ENCODE measurements at places on chromosomes 5 and 9.
A peak's percentile ranks its signal among the peaks of the same experiment; 100 is the strongest.

GRCh38 chr9:2493109-2493508 is 128.5 kb upstream of the VLDLR start:
- DNase-seq: no peak

GRCh38 chr9:117787746-117788145 is 83.5 kb downstream of the TLR4 start:
- no peak for DNase-seq

GRCh38 chr9:120925535-120926396 is 830 bp downstream of the TRAF1 start:
- DNase-seq: peak; percentile 70

- DNase-seq: no peak
Observed at GRCh38 chr9:85716031-85716877, 25.5 kb downstream of the AGTPBP1 start.

- no peak for DNase-seq
Observed at GRCh38 chr5:124454081-124454480, 292.4 kb downstream of the ZNF608 start.

DNA sequence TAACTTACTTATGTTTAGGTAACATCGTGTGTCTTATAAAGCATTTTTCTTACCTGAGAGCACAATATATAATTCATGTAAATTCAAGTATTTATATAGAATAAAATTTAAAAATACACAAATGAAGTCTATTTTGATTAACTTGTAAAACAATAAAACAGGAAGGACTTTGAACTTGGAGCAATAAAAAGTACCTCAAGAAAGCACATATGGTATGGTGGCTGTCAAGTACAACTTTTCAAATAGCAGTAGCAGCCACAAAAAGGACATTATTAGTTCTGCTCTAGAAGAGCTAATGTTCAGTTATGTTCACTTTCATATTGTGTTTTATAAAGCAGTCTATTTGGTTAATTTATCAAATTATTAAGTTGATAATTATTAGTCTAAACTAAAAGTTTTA is 31.4 kb downstream of the SLF1 start:
- DNase-seq: no peak

DNA sequence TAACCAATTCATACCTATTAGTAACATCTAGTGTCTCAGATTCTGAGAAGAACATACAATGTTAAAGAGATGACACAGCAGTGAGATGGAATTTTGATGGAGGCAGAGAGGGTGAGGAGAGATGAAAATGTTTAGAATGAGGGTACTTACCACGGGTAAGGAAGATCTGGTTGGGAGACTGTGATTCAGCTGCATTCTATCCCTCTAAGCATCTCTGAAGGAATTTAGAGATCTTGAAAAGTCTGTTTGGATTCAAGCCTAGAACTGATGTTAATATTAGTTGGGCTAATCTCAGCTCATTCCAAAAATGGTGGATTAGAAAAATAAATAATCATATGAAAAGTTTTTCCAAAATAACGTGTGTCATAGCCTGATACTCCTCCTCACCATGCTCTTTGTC is 191.5 kb upstream of the CLINT1 start:
- no peak for DNase-seq

GRCh38 chr9:92147852-92148180 is 32.6 kb upstream of the SPTLC1 start:
- DNase-seq: no peak
